ENCODE measurements at places on chromosomes 3 and 15.

- peak; percentile 6 for DNase-seq
Observed at GRCh38 chr3:72344647-72345046, 503.6 kb downstream of the SHQ1 start.

DNA sequence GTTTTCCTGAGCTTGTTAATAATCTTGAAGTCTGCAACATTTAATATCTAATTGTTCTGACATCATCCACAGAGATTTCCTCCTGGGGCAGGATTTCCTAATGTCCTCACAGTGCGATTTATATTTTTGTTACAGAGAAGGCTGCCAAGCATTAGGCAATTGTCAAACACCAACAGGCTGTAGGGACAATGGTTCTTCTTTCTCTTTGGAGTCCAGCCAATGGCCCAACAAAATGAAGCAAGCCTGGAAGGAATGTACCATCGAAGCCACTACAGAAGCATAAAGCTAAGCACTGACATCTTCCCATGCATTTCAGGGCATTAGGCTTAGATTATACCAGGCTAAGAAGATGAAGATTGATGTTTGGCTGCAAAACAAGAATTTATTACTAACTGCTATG is 173.0 kb upstream of the FRMD4B start:
- peak; percentile 50 for DNase-seq

GRCh38 chr15:86165265-86166211 is 85.9 kb downstream of the AGBL1 start:
- DNase-seq, result no peak

DNA sequence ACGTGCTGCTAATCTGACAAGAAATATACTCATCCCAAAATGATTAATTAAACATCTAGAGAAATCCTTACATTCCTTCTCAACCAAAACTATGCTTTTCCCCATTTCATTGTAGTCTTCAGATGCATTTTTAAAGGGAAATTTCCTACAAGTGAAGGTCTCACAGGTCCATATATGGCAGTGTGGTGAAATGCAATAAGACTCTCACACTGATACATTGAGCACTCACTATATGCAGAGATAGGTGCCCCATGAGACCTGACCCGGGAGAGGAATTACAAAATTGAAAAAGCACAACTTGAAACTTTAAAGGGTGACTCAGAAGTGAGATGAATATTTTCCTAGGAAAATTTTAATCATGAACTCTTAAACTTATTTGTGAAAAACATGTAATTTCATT is 629.2 kb upstream of the NAALADL2 start:
- no peak for DNase-seq

- no peak for DNase-seq
Observed at GRCh38 chr3:63724987-63725386, 72.5 kb downstream of the SNTN start.

GRCh38 chr3:195755791-195756676 is 35.3 kb downstream of the MUC20 start:
- no peak for DNase-seq

DNA sequence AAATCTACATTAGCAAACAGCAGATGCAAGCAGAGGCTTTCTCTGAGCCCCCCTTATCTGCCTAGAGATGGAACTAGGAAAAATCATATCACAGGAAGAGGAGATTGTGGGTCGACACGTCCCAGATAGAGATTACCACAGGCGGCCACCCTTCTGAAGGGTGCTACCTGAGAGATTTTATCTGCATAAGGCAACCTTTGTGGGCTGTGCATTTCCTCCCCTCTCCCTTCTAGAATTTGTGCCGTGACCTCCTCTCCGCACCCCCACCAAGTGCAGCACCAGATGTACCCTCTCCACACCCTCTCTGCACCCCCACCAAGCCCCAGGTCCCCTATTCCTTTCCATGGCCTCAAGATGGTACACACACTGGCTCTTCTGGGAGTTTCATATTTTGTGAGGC is 27.4 kb downstream of the METTL6 start:
- DNase-seq, result no peak

DNA sequence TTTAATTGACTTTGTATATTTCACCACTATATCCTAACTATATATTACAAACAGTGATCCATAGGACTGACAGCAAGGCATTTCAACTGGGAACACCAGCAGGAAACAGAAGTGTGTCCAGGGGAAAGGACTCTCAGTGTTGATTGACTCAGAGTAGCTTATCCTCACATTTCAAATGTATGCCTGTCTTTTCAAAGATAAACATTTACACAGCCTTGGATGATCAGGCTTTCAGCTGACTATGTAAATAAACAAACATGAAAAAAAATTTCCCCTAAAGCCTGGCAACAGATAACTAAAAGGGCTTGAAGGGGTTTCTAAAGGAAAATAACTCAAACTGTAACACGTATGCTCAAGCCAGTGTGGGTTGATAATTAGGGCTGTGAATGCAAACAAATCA is 321.8 kb downstream of the TBC1D5 start:
- no peak for DNase-seq

All from MV-4-11 (cell line).